Endodermal cell (in vitro differentiated cells): ENCODE measurements at places on chromosomes 13 and 19.

DNA sequence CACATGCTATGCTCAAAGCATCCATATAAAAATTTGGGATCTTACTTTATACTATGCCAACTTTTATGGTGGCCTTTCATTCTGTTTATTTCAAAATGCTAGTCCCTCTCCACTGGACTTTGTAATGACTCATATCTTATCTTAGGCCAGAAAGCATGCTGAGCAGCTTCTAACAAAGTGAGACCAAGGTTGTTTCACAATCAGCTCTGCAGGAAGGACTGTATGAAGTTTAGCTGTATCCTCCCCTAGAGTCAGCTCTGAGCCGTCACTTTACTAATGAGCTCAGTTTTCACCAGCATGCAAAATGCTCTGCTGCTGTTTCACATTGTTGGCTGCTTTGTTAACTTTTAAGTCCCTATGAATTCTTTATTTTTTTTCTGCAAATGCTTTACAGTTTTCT lies 1608.8 kb downstream of the OLFM4 start:
- DNase-seq: peak; percentile 69

- no peak for DNase-seq
Measured at GRCh38 chr13:37118016-37118415, 12.6 kb upstream of the CSNK1A1L start.

- no peak for DNase-seq
Measured at GRCh38 chr13:43489233-43489632, 297.5 kb downstream of the ENOX1 start.

DNA sequence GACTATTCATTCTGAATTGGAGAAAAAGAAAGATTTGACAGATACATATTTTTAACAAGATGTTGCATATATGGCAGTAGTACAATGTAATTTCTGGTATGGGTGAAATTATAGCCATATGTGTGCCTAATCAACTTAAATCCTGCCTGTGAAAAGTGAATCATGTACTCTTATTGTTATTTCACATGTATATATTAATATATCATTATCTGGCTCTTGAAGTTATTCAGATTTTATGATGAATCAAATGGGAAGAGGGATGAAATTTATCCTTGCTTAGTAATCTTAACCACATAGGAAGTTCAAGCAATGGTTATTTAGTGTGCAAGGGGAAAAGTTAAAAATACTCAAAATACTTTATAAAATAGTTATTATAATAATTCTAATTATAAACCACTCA lies 80.5 kb downstream of the GPC6 start:
- no peak for DNase-seq

DNA sequence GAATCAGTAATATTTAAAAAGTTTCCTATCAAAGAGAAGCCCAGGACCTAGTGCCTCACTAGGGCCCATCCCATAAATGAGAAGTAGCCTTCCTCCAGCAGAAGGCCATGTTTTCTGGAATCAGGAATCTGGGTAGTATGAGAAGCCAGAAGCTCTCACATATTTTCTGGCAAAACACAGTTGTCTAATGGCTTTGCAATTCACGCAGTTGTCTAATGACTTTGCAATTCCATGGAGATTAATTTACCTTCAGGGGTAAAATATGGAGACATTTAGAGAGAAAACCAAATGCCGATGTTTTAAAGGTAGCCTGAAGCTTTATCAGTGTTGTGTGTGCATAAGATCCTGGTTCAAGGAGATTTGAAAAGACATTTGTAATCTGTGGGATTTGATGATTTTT lies 29.8 kb upstream of the SIAH3 start:
- no peak for DNase-seq

DNA sequence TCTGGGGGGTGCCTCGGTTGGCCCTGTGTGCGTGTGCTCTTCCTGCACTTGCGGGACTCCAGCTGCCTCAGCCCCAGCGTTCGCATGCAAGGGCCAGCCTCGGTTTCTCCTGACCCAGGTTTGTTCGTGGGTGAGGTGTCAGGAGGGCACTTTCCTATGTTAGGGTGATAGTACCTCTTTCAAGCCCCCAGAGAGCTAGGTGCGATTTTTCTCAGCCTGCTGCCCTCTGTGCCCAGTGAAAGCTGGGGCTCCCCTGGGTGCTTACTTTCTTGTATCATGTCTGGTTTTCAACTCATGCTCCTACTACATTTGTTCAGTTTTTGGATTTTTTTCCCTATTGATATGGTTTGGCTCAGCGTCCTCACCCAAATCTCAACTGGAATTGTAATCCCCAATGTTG lies 289.2 kb downstream of the TEX29 start:
- no peak for DNase-seq

GRCh38 chr13:49112782-49113525 lies 107.2 kb upstream of the MLNR start:
- DNase-seq: no peak

GRCh38 chr19:41352279-41352608 lies 1.5 kb downstream of the TGFB1 start:
- DNase-seq: no peak

DNA sequence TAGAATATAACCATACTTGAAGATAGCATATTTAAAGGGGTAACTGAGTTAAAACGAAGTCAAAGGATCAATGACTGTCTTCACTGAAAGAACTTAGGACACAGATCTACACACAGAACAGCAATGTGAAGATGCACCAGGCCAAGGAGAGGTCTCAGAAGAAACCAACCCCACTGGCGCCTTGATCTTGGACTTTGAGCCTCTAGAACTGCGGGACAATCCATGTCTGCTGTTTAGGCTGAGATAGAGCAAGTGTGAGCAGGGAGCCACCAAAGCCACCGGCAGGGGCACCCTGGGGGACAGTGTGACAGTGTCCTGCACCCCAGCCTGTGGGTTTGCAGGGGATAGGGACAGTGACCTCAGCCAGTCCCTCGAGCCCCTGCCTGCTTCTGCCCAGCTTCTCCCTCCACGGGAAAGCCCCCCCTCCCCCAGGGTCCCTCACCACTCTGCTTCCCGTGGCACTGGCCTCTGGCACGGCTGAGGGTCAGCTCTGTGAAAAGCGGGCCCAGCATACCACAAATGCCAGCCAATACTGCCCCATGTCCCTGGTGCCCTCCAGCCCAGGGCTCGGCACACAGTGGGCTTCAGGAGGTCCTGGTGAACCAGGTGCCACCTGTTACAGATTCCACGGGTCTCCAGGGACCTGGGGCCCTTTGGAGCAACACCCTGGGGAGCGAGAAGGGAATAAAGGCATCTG lies 40.8 kb downstream of the KLF2 start:
- DNase-seq: no peak

DNA sequence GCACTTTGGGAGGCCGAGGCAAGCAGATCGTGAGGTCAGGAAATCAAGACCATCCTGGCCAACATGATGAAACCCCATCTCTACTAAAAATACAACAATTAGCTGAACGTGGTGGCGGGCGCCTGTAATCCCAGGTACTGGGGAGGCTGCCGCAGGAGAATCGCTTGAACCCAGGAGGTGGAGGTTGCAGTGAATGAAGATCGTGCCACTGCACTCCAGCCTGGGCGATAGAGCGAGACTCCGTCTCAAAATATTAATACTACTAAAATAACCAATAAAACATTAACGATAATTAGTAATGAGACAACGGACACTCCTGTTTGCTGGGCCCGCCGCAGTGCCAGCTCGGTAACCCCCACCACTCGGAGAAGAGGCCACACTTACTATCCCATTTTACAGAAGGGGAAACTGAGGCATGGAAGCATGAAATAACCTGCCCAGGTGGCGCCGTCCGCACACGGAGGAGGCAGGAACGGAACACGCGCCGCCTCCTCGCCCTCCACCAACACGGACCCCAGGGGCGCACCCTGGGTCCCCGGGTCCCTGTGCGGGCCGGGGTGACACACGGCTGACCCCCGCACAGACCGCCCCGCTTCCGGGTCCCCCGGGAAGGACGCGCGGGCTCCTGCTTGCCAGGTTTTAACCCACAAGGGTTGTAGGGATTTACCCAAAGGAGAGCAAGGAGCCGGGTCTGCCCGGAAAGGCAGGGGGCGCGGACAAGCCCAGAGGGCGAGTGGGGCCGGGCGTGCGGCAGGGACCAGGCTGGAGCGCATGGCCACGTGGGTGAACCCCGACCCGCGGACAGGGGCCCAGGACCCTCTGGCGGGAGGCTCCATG lies 1.6 kb downstream of the R3HDM4 start:
- DNase-seq: peak; percentile 72

GRCh38 chr19:6392221-6393073 lies 517 bp downstream of the GTF2F1 start:
- no peak for DNase-seq

DNA sequence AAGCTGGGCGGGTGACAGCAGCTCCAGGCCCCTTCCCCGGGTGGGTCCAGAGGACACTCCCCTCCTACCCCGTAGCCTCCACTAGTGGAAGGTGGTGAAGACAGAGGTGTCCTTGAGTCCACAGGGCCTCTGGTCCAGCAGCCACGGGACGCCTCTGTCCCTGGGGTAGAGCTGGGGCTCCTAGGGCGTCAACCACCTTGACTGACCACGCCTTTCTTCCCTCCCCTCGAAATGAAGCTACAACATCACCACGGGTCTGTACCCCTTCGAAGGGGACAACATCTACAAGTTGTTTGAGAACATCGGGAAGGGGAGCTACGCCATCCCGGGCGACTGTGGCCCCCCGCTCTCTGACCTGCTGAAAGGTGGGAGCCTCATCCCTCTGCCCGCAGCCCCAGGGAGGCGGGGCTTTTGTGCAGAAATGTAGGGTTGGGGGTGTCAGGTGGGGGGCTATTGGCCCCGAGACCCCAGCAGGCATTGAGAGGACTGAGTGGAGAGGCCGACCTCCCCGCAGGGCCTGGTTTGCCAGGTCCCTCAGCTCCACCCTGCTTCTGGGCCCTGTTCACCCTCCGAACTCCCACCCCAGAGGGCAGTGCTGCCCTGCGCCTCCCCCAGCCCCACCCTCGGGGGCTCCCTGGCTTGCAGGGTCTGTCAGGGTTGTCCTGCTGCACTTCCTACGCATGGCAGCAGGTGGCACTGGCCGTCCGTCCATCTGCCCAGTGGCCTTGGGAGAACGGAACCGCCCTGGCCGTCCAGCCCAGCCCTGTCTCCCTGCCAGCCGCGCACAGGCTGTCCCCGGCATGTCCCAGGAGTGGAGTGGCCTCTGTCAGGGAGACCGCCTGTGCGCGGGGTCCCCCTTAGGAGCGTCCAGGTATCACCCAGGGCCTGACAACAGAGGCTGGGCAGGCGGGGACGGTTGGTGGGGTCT lies 15.7 kb downstream of the STK11 start:
- peak; percentile 82 for DNase-seq

DNA sequence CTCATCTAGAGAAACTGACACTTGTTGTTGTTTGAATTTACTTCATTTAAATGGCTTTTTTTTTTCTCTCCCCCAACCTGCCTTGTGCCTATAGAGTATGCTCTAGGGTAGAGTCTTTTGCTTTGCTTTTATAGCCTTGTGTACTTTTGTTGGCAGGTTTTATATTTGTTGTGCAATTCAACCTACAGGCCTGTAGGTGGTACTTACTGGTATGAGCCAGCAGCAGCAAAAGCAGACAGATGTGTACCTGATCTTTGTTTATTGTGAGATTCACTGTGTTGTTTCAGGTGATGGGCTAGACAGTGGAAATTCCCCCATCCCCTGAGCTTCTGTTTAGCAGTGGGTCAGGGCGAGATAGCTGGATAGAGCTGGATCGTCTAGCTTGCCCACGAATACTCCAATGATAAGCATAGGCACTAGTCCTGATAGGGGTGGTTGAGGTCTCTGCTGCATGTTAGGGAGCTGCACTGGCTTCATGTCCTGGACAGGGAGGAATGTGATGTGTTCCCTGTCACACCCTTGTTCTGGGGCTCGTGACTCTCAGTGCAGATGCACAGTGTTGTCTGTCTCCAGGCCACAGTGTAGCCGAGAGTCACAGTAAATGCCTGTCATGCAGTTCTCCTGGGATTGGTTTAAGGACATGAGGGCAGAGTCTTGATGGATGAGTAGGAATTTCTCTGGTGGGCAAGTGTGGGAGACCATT lies 21.3 kb downstream of the DNAJC3 start:
- no peak for DNase-seq

- no peak for DNase-seq
Measured at GRCh38 chr13:43266936-43267615, 243.7 kb downstream of the DNAJC15 start.

- peak; percentile 1 for DNase-seq
Measured at GRCh38 chr19:27660428-27660827, 1552.5 kb downstream of the UQCRFS1 start.

GRCh38 chr13:59660582-59660981 lies 503.1 kb downstream of the DIAPH3 start:
- no peak for DNase-seq

DNA sequence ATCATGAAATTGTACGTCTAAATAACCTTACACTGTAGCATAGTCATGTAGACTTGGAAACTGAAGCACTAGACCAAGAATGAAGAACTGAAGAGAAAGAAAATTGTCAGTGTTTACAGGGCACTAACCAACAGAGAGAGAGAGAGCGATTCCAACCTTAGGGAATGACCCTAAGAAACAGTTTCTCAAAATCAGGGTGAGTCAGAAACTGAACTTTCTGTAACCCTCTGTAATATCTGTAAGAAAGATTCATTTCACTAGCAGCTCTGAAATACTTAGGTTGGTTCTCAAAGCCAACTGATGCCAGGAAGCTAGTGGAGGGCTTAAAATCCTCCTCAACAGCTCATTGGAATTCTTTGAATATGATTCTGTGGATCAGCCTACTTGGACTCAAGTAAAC lies 936.9 kb downstream of the EFNB2 start:
- no peak for DNase-seq

DNA sequence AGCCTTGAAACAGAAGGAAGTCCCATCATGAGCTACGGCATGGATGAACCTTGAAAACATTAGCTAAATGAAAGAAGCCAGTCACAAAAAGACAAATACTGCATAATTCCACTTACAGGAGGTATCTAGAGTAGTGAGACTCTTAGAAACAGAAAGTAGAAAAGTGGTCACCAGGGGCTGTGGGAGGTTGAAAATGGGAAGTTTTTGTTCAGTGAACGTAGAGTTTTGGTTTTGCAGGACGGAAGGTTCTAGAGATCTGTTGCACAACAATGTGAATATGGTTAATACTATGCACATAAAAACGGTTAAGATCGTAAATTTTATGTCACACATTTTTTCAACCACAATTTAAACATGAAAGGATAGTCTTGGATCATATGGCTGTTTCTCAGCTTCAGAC lies 11.9 kb upstream of the SLC10A2 start:
- DNase-seq: no peak

GRCh38 chr19:4326837-4327251 lies 11.8 kb downstream of the STAP2 start:
- peak; percentile 90 for DNase-seq

DNA sequence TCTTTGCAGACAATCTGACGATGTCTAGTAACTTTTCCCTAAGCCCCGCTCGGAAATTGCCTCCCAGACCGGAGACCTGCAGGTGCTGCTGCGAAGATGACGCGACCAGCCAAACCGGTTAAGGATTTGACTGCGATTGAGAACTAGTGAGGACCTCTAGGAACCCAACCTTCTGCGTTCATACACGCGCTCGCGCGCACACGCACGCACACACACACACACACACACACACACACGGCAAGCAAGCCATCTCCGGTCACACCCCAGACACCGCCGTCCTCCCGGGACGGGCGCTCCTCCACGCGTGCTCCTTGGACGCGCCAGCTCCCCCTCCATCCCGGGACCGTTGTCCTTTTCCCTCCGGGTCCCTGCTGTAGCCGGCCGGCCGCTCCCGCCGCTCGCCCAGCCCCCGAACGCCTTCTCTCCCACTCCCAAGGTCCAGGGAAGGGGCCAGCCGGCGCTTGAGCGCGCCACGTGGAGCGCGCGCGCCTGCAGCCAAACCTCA lies 1.2 kb downstream of the TBC1D4 start:
- peak; percentile 80 for DNase-seq
